ENCODE measurements at places on chromosomes 5 and 9. TPM values are rescaled to one million over a fixed set of nuclear protein-coding genes. Genes with fewer than 3 reads are reported as not detected.

GRCh38 chr9:116673375-116673774, 13.7 kb upstream of the TRIM32 start:
- no peak for DNase-seq

DNA sequence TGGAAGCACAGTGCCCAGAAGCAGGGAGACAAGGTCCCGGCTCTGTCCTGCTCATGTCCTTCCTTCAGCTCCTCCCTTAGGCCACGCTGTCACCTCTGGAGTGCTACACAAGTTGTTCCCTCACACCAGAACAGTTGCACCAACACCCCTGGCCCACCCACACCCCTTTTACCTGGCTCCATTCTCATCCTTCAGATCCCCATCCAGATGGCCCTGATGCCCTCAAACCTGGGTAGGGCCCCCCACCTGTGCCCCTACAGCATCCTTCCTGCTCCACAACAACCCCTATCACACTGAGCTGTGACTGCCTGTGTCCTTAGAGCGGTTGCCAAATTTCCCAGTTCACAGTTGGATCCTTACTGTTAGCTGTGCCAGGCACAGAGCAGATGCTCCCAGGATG, 29.2 kb downstream of the ANKS6 start:
- DNase-seq, result no peak

GRCh38 chr5:44336708-44337107, 52.5 kb downstream of the FGF10 start:
- DNase-seq, result peak; percentile 50

GRCh38 chr5:134084570-134084969, 29.9 kb upstream of the TCF7 start:
- no peak for DNase-seq

GRCh38 chr9:123102375-123103113, 69.1 kb downstream of the GPR21 start:
- DNase-seq, result peak; percentile 72

- DNase-seq, result no peak
Observed at GRCh38 chr5:180704362-180704761, 35.5 kb downstream of the OR2Y1 start.

DNA sequence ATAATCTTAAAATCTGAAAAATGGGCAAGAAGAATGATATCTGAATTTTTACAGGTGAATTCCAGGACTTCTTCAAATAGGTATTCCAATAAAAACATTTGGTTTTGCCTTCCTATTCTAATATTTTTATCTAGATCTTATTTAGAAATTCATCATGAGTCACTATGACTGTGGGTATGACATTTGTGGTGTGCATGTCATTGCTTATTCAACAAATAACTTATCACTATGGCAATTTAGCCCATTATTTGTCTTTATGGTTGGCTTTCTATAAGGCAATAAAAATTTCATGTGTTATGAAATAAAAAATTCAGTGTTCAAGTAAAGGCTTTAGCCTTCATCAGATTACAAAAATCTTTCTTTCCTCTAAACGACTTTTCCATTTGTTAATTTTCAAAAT, 1139.6 kb upstream of the NUDT12 start:
- DNase-seq, result no peak

GRCh38 chr5:134437847-134438581, 26.3 kb upstream of the CDKN2AIPNL start:
- no peak for DNase-seq

- no peak for DNase-seq
Observed at GRCh38 chr5:51466214-51466613, 83.0 kb downstream of the ISL1 start.

TMED7 gene
- 61.1 TPM for total RNA-seq

- no peak for DNase-seq
Observed at GRCh38 chr5:56282216-56282615, 49.1 kb upstream of the ANKRD55 start.

DNA sequence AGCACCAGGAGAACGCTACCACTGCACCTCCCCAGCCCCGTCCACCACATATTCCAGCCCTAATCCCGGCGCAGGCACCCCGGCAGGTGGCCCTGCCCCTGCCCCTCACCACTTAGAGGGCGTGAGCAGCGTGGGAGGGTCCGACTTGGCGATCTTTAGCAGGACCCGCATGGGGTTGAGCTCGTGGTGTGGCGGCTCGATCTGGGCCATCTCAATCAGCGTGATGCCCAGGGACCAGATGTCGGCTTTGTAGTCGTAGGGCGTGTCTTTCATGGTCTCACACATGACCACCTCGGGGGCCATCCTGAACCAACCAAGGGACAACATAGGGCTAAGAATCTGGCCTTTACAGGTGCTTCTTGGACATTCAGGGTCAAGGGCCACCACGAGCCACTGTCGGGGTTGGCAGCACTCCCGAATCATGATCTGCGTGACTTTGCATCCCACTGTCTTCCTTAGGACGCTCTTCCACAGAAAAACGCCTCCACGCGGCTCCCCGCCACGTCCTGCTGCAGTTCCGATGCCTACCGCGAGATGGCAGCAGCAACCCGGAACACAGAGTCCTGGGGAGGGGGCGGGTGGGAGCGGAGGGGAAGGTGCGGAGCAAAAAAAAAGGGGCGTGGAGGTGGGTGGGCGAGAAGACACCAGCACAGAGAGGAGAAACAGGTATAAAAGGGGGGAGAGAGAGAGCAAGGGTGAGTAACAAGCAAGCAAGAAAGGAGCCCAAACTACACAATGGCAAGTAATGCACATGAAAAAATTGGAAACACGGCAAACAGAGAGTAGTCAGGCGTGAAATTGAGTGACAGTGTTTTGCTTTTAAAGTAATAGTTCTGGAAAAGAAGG, 81.3 kb downstream of the STK10 start:
- peak; percentile 83 for DNase-seq

- no peak for DNase-seq
Observed at GRCh38 chr5:119385136-119385535, 29.3 kb downstream of the TNFAIP8 start.

DNA sequence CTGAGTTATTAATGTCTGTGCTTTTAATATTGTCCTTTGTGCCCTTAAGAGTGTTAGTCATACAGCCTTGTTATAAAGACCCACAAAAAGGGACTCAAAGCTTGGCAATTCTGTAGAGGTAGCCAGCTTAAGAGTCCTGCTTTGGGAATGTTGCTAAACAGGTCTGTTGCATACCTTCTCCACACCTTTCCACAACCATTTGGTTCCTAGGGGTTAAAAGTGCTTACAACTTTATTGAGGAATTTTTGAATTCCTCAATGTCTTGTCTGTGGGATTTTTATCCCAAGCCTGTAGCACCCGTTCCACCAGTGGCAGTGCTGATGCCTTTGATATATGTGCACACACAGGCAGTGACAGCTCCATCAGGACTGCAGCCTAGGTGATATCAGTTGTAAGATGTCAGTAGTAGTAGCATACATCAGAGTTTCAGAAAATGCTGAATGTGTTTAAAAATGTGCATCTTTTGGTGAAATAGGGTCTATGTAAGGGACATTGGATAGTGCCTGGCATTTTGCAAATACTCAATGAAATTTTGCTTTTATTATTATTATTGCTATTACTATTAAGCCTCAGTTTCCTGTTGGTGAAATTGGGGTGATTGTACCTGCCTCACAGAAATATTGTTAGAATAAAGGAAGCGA, 68.5 kb downstream of the WWC1 start:
- no peak for DNase-seq

DNA sequence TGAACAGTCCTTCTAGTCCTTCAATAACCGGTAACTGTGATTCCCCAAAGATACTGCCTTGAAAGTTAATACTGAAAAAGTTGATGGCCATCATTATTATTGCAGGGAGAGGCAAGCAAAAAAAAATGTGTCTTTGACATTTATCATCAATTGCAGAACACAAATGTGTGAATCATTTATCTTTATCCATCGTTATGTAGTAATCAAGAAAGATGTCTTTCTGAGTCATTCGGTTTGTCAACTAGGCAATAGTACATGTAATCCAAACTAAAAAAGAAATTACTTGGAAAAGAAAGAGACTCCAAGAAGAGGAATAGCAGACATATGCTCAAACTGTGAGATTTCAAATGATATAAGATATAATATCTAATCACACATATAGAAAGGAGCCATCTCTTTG, 473.0 kb downstream of the CETN3 start:
- no peak for DNase-seq

- no peak for DNase-seq
Observed at GRCh38 chr5:135966165-135966564, 11.4 kb upstream of the LECT2 start.

DNA sequence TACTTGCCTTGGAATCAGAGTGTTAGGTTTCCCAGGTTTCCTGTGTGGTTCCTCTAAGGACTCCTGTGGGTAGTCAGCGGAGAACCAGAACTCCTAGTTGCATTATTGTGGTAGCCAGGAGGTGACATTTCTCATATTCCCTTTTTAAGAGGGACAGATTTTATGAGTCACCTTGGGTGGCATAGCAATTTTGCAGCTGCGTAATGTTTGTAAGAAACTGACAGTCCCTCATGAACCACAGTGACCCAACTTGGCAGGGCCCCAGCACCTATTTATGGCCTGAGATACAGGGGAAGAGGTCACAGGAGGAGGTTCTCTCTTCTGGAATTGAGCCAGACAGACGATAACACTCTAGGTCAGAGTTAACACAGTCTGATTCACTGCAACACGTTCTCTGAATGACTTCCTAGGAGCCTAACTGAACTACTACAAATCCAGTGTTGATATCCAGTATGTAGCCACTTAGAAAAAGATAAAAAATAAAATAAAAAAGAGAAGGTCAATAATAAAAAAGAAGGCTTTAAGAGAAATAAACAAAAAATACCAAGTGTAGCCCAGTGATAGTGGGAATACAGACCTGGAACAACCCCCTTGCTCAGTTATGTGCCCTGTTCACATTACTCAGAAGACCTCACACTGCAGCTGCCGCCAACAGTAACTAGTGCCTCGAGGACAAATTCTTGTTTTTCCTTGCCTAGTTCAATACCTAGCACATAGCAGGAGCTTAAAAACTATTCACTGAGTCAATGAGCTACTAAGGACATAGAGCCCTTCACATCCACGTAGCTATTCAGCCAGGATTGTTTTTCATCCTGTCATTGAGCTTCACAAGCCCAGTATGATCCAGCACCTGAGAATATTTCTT, 50.7 kb upstream of the VLDLR start:
- peak; percentile 63 for DNase-seq

Measured in Karpas-422 (cell line).